Tibial nerve (tissue), 4 donors: ENCODE measurements at places on chromosomes 6 and 20. TPM values are rescaled to one million over a fixed set of nuclear protein-coding genes. Genes with fewer than 3 reads are reported as not detected.

Gene GABRR1
- not detected for total RNA-seq

Gene RALY
- total RNA-seq: 93.3 TPM

Gene CCM2L
- 13.8 TPM for total RNA-seq

Gene LST1
- 18.9 TPM for total RNA-seq

Gene POFUT1
- 49.4 TPM for total RNA-seq

Gene LY6G5B
- 9.6 TPM for total RNA-seq

Gene EPPIN
- total RNA-seq: not detected

Gene UST
- 29.4 TPM for total RNA-seq

Gene IRAK1BP1
- 7.5 TPM for total RNA-seq

Gene FNDC11
- 0.30 TPM for total RNA-seq

Gene HECA
- total RNA-seq: 31.9 TPM

Gene MRPS26
- total RNA-seq: 43.2 TPM

Gene HLA-DQA2
- 0.63 TPM for total RNA-seq

Gene SGK1
- total RNA-seq: 127 TPM

Gene PACRG
- 1.5 TPM for total RNA-seq

Gene PROKR2
- total RNA-seq: not detected

Gene RGS17
- total RNA-seq: 3.3 TPM

Gene RIPOR2
- 16.1 TPM for total RNA-seq

Gene GLP1R
- 0.20 TPM for total RNA-seq

Gene WFDC2
- total RNA-seq: 0.84 TPM

Gene GSTA1
- not detected for total RNA-seq

Gene HLA-DRB5
- 56.1 TPM for total RNA-seq

Gene BPIFA1
- total RNA-seq: not detected

Gene TCP11
- not detected for total RNA-seq

Gene KIAA1755
- 12.0 TPM for total RNA-seq

Gene EYA2
- 15.5 TPM for total RNA-seq

Gene RSPO3
- 24.1 TPM for total RNA-seq

Gene CLPSL2
- not detected for total RNA-seq

Gene HCK
- 47.4 TPM for total RNA-seq

Gene MUC22
- not detected for total RNA-seq

Gene MRPL14
- 12.7 TPM for total RNA-seq

Gene MCUR1
- total RNA-seq: 10.9 TPM

Gene ZSCAN9
- total RNA-seq: 11.9 TPM

Gene TRIM15
- not detected for total RNA-seq

Gene BACH2
- 4.4 TPM for total RNA-seq

Gene SYNE1
- total RNA-seq: 132 TPM

Gene PDE7B
- 12.9 TPM for total RNA-seq

Gene OR12D3
- not detected for total RNA-seq

Gene CPNE5
- 3.0 TPM for total RNA-seq

Gene CDC40
- 19.3 TPM for total RNA-seq

Gene ID1
- total RNA-seq: 576 TPM

Gene ENPP5
- total RNA-seq: 2.3 TPM

Gene ARHGAP40
- total RNA-seq: not detected

Gene SCGN
- total RNA-seq: not detected

Gene KIF25
- total RNA-seq: not detected

Gene SLC17A3
- total RNA-seq: not detected

Gene BPIFB1
- total RNA-seq: not detected

Gene SEC23B
- 21.4 TPM for total RNA-seq

Gene OPN5
- total RNA-seq: not detected
